ENCODE measurements at places on chromosomes 13 and 19. TPM values are rescaled to one million over a fixed set of nuclear protein-coding genes. Genes with fewer than 3 reads are reported as not detected.
A peak's percentile ranks its signal among the peaks of the same experiment; 100 is the strongest.

GRCh38 chr19:632579-633067 lies 714 bp downstream of the POLRMT start:
- peak; percentile 58 for DNase-seq

The CCNA1 gene
- 0.78 TPM for polyA plus RNA-seq

The C19orf85 gene
- polyA plus RNA-seq: not detected

GRCh38 chr19:39805104-39805503 lies 26.4 kb downstream of the LEUTX start:
- DNase-seq: no peak
